AG04449 (cell line): ENCODE measurements at places on chromosomes 2 and 18.
A peak's percentile ranks its signal among the peaks of the same experiment; 100 is the strongest.

DNA sequence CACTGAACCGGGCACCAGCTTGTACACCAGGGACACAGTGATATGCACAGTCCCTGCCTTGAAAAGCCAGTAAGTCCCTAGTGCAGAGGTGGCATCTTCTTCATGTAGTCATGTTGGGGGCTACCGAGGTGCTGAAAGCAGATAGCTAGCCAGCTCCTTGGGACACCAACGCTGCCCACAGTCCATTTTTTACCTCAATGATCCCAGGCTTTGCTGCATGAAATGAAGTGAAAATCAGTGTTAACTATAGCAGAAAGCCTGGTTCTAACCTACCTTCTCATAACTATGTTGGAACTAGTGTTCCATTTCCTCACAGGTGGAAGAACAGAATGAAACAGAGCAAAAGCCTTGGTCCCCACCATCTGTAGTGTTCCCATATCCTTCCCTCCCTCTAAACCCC, 66.6 kb upstream of the EML6 start:
- no peak for DNase-seq

GRCh38 chr2:180979749-180980105, 678 bp upstream of the UBE2E3 start:
- no peak for DNase-seq

DNA sequence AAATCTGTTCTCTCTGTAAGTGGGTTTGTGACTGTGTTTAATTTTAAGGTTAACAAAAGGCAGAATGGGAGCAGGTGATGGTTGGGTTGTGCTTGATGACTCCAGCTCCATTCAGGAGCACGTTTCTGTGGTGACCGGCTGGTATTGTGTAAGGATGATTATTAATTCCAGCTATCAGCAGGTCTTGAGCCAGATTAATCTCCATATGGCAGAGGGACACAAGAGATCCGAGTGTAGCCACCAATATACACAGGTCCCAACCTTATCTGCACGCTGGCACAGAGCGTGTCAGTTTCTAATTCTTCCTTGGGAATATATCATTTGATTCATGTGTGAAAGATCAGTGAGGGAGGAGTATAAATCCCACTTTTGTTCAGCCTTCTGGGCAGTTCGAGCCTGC, 199.0 kb upstream of the DCC start:
- no peak for DNase-seq

DNA sequence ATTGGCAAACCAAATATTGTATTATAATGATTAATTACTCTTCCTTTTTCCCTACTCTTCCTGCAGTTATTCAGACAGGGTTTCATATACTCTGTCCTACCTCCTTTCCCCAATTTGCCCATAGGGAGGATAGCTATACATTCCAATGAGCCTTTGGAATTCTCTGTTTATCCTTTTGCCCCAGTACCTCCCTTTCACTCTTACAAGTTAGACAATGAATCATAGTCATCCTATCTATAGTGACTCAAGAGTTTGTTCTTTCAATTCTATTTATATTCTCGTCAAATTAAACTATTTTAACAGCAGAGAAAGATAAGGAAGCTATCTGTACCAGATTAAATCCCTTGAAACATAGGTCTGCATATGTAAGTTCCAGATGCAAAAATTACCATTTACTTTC, 437.5 kb downstream of the NR4A2 start:
- no peak for DNase-seq

DNA sequence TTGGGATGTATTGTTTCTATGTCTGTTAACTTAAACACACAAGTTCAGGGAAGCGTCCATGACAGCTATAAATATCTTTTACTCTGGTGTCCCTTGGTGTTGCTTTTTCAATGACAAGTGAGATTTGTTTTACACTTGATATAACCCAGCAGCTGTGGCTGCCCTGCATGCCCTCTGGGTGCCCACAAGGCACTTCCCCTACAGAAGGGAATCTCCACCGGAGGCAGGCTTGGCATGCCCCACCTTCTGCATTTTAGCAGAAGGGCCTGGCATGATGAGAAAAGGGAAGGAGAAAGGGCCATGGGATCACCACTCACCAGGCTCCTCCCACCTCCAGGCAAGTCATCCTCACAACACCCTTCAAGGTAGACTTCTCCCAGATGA, 68.7 kb downstream of the TMEM247 start:
- no peak for DNase-seq

DNA sequence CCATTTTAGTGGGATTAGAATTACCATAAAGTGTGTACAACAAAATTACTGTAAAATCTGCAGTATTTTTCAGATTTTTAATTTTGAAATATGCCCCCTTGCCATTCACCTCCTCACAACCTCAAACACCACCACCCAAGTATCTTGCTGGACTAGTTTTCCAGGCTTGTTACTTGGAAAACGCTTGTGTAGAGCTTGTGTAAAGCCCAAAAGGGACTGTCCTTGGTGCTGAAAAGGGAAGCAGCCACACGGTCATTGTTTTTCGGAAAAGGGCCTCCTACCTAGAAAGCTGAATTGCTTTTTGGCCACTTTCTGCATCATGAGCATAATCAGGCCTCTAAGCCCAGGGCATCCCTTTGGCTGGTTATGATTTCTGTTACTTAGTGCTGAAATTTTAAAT, 563.4 kb downstream of the LRRTM4 start:
- DNase-seq, result no peak

DNA sequence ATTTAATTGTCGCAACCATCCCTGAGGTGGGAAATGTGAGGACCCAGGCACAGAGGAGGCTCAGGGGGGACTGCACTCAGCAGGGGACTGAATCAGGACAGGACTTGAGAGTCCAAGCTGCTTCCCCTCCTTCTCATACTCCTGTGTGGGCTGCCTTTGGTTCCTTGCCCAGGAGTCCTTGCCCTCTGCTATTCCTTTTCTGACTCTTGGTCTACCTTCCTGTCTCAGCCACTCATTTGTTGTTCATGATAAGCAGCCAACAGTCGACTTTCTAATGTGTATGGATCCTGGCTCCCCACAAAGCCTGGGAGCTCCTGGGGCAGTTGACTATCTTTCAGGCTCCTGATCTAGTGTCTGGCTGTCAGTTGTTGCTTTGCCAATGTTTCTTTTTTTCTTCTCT, 28.3 kb downstream of the GATA6 start:
- no peak for DNase-seq

- DNase-seq, result peak; percentile 46
These were observed at the start of gene ATAD2B for GRCh38 chr2:23926750-23927571. Gene ATAD2B (minus strand): TSS chr2:23927123. CDS start chr2:23926770, 353 bp downstream.

DNA sequence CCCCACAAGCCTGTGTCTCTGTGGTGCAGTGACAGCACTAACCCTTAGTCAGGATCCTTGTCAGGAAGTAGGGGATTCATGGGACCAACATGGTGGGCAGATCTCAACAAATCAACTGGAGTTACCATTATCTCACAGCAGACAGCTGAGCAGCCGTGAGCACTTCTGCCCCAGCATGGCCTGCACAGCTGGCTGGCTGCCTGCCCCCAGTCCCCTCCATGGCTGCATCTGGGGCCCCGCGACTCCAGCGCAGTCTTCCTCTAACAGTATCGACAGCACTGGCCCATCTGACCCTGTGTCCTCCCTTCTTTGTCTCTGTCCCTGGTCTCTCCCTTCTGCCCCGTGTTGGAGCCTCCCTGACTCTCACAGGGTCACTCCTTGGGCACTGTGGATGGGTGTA, 4.7 kb upstream of the ADCY3 start:
- DNase-seq, result no peak

- DNase-seq, result no peak
These were observed 40.4 kb upstream of the SELENOI start for GRCh38 chr2:26305540-26305939.

DNA sequence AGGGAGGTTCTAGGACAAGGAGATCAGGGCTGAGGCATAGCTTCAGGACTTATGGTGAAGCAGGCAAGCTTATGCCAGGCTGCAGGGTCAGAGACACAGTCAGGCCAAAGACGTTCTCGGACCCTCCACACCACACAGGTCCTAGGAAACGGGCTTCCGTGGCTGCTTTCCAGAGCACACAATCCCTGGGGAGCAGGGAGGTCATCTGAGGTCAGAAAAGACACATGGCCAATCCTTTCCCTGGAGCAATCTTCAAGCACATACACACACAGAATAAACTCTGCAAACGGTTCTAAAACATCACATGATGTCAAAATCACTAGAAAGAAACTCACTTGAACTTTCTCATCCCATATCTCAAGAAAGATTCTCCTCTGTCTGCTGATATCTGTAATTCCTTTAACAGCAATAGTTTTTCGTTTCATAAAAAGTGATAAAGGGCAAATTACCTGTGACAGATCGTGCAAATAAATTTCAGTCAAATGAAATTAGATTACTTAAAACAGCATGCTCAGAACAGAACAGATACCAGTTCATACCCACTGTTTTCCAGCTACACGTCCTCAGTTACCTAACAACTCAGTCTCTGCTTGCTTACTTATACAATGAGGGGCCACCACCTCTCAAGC, 63.9 kb downstream of the MBOAT2 start:
- DNase-seq, result no peak

DNA sequence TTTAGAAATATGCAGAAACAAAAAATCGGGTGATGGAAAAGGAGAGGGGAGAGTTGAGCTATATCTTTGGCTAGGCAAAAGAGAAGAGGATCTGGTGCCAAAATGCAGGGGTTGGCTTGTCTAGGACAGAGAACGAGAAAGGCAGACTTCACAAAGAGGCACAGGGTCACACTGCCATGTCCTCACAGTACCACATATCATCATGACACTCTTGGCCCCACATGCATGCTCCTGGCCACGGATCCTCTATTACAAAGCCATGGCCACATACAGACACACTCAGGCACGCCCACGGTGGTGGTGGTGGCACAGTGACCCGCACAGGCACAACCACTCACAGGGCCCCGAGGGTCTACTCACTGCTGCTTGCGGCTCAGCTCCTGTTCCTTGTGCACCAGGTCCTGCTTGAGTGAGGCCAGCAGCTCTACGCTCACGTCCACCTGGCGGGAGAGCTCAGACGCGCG, 15.9 kb downstream of the FBXO41 start:
- no peak for DNase-seq

GRCh38 chr2:64471600-64471999, 17.6 kb downstream of the LGALSL start:
- no peak for DNase-seq

DNA sequence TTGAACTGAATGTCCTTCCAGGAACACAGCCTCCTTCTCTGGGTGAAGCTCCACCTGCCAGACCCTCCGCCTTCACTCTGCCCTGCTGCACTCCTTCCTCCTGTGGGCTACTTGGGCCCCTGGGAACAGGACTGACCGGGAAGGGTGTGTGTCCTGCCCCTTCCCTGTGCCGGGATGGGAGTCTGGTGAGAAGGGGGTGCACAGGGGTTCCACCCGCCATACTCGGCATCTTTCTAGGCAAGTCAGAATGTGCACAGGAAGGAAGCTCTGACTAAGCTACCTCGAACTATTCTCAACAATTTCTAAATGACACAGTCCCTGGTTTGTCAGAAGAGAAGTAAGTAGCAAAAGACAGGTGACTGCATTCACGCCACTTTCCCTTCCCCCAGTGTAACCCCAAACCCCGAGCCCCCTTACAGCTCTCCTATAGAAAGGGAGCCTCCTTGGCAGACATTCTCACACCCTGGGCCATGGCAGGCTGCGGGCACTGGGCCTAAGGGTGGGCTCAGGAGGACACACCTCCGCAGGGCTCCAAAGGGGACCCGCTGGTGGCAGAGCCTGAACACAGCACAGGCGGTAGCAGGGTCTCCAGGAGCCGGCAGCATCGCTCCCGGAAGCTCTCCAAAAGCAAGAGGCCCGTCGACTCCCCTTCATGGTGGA, 184.1 kb downstream of the HDAC4 start:
- DNase-seq, result no peak

DNA sequence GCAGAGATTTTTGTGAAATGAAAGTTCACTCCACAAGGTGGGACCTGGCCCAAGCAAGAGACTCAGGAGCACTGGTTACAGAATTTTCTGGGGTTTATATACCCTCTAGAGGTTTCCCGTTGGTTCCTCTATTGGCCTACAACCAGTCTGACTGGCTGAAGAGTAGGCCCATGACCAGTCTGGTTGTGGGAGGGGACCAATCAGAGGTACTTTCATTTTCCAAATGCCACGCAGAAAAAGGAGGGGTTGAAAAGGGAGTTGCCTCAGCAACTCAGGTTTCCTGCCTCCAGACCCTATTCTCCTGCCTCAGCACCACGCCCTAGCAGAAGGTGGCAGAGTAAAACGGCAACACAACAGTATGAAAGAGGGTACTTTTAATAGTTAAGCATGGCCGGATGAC, 98.4 kb downstream of the COLEC12 start:
- DNase-seq, result no peak

- DNase-seq, result no peak
These were observed 25.5 kb downstream of the CYRIA start for GRCh38 chr2:16640001-16640700.

- no peak for DNase-seq
These were observed 67.6 kb upstream of the MCFD2 start for GRCh38 chr2:46983065-46983801.

DNA sequence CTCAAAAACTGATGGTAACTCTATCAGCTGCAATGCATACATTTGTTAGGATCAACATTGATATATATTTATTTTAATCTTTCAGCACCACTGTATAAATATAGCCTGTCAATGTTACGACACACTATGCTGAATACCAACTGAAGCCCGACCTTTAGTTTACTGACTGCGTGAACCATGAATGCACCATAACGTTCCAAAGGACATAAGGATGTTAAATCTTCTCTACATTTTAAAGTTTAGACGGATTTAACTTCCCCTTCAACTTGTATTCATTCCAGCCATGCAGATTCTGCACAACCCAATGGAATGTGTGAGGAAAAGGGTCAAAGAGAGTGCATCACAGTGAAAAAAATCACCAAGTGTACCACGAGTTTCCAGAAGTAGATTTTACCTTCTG, 489.5 kb downstream of the IRS1 start:
- peak; percentile 45 for DNase-seq

- DNase-seq, result no peak
These were observed 19.7 kb downstream of the CYRIA start for GRCh38 chr2:16645775-16646559.

DNA sequence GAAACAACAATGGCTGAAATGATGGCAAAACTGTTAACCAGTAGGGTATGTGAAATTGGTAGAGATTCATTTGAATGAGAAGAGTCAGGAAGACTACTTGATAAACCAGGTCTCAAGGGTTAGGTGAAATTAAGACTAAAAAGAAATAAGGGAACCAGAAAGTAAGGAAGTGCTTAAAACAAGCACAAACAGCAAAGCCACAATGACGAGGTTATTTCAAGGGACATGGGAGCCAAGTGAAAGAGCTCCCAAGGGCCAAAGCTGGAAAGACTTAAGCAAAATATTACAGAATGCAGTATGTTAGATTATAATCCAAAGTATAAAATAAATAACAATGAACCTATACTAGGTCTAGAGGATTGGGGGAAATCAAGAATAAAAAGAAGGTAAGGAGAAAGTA, 19.3 kb upstream of the CD302 start:
- DNase-seq, result no peak

DNA sequence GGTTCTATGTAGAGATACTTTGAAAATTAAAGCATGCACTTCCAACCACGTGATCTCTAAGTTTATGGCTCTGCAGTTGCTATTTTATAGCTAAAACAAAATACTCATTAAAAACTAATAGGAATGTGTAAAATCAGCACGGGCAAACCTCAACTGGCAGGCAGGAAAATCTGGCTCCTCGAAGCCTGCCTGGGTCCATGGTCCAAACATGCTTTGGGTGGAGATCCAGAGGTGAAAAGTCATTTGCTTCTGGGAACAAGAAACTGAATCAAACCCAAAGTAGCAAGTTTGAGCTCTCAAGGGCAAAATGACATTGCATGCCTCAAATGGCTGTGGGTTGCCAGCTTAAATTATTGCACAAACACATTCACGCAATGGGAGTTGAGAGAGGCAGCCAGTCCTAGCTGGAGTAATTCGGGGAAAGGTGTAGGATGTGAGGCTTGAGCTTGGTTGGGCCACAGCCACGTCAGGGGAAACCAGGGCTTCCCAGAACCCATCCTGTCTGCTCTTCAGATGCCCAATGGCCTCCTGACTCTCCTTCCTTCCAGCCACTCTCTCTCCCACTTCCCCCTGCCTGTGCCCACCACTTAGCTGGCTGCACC, 75.2 kb upstream of the LCLAT1 start:
- DNase-seq, result no peak
